ENCODE measurements at places on chromosomes 2 and 18.

DNA sequence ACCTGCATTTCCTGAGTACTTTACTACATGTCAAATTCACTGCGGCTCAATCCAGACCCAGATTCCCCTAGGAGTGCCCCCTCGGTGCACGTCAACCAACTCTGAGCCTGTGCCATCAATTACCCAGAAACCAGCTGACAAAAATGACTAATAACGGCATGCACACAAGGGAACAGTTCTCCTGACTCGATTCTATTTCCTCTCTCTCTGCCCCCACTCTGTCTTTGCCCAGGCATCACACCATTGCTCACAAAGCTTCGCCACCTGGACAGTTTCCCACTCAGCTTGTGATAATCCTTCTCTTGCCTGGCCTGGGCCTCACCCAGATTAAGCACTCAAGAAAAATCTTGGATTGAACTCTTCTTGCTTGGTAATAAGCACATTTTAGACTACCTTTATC is 115.3 kb upstream of the NDUFV2 start:
- DNase-seq = no peak

DNA sequence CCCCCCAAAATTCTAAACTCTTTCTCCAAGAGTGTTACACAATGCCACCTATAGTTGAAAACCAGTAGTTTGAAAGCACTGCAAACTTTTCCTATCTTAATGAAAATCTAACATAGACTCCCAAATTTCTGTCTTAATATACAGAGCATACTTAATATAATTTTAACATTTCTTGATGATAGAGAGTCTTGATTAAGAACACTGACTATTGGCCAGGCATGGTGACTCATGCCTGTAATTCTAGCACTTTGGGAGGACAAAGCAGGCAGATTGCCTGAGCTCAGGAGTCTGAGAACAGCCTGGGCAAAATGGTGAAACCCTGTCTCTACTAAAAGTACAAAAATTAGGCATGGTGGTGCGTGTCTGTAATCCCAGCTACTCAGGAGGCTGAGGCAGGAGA is 34.2 kb downstream of the ASXL2 start:
- DNase-seq = no peak

- no peak for DNase-seq
These were observed 1621.3 kb downstream of the SUCLG1 start for GRCh38 chr2:82837588-82838304.

- DNase-seq = no peak
These were observed 1316.7 kb downstream of the LRP1B start for GRCh38 chr2:140814141-140814540.

GRCh38 chr2:17643031-17643615 is 102.6 kb downstream of the VSNL1 start:
- DNase-seq = no peak

- no peak for DNase-seq
These were observed 94.1 kb downstream of the FHOD3 start for GRCh38 chr18:36391426-36392145.

DNA sequence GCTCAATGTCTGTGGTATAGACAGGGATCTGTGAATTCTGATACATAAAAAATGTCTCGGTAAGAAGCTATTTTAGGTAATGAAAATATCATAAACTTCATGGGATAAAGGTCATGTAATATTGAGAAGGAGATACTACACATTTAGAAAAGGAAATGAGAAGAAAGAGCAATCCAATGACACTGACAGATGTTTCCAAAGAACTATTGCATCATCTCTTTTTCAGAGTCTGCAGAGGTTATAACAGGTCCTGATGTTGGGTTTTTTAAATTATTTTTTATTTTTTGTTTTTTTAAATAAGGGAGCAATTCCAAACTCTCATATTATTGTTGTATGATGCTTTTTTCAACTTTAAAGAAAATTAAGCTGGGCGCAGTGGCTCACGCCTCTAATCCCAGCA is 176.9 kb downstream of the KCNH7 start:
- no peak for DNase-seq

DNA sequence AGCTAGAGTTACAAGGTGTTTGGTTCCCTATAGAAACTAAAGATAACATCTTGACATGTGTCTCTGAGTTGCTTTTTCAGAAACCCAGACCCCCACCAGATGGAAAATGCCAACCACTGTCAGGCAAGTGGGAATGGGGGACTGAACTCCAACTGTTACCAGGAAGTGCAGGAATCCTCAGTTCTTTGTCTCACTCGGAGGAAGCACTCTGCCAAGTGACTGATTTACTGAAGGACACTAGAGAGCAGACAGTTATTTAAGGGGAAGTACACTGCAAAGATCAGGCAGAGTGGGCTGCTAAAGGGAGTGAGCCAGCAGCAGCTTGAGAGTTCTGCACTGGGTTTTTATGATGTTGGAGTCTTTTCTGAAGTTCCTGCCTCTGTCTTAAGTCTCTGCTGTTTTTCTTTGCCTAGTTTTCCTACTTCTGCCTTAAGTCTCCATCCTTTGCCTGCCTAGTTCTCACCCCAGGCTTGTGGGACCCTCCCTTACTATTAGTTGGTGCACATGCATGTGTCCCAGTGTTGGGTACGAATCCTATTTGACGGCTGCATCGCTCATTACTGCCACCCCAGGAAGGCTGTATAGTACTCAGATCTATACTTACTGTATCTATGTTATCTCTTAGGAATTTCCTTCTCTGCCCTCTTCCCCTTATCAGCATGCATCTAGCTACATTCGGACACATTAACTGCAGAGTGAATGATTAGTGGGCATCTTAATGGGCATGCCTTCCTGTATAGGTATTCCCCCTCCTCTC is 97.1 kb downstream of the TEX51 start:
- no peak for DNase-seq

- DNase-seq = no peak
These were observed 28.4 kb downstream of the E2F6 start for GRCh38 chr2:11437602-11438001.

DNA sequence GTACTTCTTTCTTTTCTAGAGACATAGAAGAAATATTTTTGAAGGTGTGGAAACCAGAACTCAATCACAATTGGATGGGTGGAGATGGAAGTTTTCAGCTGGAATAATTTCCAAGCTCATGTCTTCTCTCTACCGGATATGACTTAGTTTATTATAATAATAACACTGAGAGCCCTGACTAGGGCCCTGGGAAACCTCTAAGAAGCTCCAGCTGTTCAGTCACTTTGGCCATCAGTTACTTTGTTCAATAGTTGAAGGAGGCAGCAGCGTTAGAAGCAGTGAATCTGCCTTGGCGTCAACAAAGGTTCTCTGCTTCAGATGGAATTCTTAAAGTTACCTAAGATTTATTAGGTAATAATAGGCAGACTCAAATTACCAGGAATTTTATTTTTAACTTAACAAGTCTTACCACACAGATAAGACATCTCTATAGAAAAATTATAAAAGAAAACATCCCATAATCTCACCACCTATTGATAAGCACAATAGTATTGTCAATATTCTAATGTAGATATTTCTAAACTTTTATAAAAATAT is 293.8 kb upstream of the CHAC2 start:
- DNase-seq = no peak

DNA sequence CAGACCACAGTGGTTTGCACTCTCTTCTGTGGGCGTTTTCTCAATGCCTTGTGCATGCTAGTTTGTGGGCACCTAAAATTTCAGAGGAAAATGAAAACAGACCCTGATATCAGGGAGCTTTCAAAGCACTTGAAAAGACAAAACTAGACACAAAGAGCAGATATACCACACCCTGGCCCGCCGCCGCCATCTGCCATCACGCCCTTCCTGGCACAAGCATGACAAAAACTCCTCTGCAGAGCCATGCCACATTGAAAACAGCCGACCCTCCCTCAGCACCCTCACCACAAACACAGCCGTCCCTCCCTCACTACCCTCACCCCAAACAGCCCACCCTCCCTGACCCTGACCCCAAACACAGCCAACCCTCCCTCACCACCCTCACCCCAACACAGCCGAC is 84.8 kb upstream of the RAB6C start:
- no peak for DNase-seq
